ENCODE measurements at places on chromosomes 4 and X.
A peak's percentile ranks its signal among the peaks of the same experiment; 100 is the strongest.

DNA sequence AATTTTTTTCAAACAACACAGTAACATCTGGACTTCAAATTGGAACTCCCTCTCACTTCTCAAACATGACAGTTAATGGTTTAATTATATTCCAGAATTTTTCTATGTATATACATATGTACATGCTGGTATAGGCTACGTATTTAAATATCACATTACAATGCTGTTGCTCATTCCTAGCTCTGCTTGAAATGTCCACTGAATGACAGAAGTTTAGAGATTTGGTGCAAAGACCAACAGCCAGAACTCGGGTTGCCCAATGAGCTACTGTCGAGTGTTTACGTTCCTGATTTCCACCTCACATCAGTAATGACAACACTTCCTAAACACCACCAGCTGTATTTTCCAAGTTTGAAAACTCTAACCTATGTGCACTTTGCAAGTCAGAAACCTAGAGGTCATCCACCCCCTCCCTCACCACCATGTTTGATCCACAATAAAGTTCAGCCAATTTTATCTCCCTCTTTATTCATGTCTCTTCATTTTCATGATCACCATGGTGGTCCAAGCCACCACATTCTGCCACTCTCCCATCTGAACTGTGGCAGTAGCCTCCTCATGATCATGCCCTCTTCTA is 49.3 kb upstream of the RPL34 start:
- DNase-seq: no peak

DNA sequence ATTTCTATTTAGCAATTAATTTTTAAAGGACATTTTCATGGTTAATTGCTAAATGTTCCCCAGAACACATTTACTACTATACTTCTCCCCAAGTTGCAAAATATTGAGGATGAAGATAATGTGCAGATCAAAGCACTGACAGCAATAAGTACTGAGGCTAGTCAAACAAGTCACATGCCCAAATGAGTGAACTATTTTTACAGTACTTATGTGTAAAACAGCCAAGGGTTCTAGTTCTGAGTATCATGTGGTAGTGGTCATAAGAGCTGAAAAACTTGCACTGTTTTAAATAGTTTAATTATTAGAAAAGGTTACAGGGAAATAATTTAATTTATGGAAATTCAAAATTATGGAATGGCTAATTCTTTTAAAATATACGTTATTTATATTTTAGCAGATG is 3.8 kb downstream of the GALNTL6 start:
- no peak for DNase-seq

- no peak for DNase-seq
Observed at GRCh38 chrX:153474718-153475117, 4.3 kb upstream of the HAUS7 start.

GRCh38 chr4:78265006-78265405 is 207.9 kb downstream of the FRAS1 start:
- DNase-seq: no peak

DNA sequence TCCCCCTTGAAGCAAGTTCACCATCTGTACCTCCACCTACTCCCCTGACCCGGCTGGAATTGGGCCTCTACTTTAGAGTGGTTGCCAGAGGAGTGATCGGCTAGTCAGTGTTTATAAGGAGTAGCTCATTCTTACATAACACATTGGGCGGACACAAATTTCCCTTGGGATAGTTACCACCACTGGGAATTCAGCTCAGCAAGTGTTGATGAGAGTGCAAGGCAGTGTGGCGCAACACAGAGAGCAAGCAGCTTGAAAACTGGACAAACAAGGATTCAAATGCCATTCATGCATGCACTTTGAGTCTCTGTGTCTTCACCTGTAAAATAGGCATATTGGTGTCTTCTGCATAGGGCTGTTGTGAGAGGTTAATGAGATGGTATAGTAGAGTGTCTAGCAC is 92.7 kb downstream of the STK32B start:
- DNase-seq: no peak

- no peak for DNase-seq
Observed at GRCh38 chr4:118745357-118745756, 60.2 kb downstream of the METTL14 start.

GRCh38 chrX:118100091-118100490 is 16.5 kb downstream of the KLHL13 start:
- DNase-seq: no peak

DNA sequence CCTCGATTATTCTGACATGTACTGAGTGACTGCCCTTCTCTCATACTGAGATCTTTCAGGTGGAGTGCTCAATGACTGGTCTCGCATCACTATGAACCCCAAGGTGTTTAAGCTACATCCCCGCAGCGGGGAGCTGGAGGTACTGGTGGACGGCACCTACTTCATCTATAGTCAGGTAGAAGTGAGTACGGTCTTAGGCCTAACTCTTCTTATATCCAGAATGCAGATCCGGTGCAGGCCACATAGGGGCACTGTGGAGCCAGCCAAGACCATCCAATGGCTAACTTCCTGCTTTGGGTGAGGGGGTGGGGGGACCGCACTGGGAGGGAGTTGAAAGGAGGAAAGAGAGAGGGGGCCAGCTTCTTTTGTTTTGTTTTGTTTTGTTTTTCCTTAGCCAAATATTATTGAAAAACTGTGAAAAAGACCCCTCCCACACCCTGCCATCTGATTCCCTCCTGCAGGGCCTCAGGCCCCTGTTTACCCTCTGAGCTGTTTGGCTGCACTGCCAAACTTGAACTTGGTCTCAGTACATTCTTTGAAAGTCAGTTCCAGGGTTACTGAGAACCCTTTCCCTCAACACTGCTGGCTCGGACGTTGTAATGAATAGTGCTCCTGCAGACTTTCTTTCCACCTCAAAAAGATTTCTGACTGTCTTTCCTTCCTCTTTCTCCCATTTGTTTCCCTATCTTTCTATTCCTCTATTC is 16.2 kb downstream of the AWAT2 start:
- DNase-seq: no peak

GRCh38 chr4:45155081-45155777 is 428.9 kb upstream of the GNPDA2 start:
- no peak for DNase-seq

DNA sequence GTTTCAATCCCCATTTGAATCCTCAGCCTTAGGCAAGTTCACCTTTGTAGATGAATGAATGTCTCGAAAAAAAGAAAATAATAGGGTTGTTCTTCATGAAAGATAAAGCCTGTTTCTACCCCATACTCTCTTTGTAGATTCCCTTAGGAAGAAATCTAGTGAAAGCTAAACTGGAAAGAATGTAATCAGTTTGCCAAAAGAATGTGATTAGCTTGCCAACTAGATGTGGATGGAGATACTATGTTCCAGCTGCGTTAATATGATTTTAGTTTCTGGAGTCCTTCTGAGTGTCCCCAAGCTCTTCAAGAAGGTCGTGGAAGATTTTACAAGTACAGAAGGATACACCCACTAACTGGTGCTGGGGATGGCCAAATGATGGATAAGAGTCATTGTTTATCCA is 162.3 kb upstream of the EDNRA start:
- DNase-seq: no peak

DNA sequence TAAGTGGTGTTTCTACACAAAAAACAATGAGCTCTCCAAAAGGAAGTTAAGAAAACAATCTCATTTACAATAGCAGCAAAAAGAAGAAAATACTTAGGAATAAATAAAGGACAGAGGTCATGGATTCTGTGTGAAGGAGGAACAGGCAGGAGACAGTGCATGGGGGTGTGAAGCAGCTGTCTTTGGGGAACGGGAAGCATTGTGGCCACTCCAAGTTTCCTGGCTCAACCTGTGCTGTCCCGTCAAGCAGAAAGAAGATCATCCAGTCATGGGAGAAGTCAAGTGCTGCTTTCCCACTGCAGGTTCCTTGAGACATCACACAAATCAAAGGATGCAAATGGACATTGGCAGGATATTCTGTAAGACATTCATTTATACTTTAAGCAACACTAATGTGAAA is 66.1 kb upstream of the MAML3 start:
- DNase-seq: no peak

DNA sequence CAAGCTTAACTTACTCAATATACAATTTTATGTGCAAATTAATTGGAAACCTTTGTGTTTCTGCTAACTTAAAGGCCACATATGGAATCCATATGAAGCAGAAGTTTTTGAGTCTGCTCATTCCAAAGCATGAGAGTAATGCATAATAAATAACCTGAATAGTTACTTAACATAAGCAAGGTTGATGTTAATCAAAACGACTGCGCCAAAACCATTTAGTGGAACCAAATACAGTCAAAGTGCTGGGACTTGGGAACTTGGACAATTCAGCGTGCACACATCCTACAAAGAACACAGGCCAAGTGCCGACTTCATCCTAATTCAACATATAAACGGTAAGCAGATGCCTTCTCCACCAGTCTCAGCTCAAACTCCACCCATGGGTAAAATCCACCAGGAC is 17.0 kb downstream of the TSPAN5 start:
- DNase-seq: no peak

GRCh38 chr4:184056877-184057276 is 151.8 kb downstream of the STOX2 start:
- no peak for DNase-seq

GRCh38 chr4:8368061-8368481 is 72.5 kb downstream of the ACOX3 start:
- no peak for DNase-seq

DNA sequence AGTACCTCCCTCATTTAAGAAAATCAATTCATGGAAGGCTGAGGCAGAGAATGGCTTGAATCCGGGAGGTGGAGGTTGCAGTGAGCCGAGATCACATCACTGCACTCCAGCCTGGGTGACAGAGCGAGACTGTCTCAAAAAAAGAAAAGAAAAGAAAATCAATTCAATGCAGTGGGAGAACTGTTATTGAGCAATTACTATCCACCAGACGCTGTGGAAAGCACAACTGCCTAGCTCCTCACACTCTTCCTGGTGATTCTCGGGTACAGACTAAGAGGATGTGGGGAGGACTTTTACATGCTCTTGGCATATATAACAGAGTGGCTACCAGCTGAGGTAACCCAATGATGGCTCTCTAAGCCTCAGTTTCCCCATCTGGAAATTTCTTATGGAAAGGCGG is 2.7 kb upstream of the TMSB4X start:
- DNase-seq: no peak

GRCh38 chrX:33840176-33840575 is 291.9 kb downstream of the FAM47A start:
- DNase-seq: no peak

DNA sequence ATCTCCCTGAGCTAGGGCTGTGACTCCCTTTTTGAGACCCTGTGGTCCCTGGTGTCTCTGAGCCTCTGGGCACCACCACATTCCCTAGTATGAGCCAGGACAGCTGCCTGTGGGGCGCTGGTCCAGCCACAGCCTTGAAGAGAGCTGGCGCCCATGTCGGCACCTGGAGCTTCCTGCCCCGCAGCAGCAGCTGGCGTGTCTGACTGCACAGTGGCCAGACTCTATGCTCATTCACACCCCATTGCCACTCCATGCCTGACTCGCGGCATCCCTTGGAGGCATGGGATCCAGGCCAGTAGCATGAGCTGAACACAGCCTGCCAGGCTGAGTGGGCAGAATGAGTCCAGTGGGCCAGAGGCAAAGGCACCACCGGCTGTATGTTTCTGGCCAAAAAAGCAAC is 8.3 kb upstream of the SPP1 start:
- DNase-seq: no peak

DNA sequence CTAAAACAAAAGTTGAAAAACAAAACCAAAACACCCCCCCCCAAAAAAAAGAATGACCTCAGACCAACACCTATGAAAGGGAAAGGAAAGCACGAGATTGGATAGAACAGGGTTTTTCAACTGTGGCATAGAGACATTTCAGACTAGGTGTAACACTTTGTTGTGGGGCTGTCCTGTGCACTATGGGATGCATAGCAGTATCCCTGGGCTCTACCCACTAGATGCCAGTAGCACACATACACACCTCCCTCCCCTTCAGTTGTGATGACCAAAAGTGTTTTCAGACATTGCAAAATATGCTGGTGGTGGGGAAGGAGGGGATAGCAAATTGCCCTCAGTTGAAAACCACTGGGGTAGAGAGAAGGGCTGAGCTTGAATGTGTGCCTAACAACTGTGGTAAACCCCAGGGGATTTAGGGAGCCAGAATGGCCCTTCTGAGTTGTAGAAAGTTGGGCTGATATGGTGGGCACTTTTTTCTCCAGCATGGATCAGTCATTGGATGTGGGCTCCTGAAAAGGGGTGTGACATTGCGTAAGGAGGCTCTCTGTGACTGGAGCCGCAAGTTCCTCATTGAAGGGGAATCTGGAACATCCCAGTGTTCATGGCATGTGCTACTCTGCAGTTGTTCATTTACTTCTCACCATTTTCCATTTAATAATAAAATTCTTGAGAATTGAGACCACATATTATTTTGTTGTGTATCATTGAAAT is 8.8 kb upstream of the GEMIN8 start:
- DNase-seq: no peak

DNA sequence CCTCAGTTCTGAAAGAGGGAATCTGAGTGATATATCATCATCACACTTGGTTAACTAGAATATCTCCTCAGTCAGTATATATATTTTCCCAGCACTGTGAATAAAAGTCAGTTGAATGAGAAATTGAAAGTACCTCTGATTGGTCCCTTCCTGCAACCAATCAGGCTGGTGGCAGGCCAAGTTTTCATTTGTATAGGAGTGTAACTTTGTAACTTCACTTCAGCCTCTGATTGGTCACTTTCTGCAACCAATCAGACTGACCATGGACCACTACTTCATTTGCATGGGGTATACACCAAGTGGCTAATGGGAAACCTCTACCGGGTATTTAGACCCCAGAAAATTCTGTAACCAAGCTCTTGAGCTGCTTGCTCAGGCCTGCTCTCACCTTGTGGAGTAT is 2.0 kb upstream of the PGK1 start:
- DNase-seq: no peak

DNA sequence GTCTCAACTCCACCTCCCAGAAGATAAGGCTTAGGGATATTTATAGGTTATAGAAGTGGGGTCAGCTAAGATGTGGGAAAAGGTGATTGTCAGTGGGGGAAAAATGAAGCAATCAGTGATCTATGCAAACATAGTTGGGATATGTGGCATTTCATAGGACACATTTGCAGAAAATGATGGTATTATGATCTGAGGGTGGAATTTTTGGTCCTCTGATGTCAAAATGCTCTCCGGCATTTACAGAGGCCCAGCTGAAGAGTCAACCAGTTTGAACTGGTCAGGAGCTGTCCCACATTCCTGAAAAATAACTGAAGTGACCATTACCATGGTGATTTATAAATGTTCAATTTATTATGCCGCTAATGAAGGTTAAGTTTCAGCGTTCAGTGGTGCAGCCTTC is 12.2 kb upstream of the HPGD start:
- no peak for DNase-seq

GRCh38 chr4:148159793-148160192 is 282.4 kb downstream of the NR3C2 start:
- no peak for DNase-seq

DNA sequence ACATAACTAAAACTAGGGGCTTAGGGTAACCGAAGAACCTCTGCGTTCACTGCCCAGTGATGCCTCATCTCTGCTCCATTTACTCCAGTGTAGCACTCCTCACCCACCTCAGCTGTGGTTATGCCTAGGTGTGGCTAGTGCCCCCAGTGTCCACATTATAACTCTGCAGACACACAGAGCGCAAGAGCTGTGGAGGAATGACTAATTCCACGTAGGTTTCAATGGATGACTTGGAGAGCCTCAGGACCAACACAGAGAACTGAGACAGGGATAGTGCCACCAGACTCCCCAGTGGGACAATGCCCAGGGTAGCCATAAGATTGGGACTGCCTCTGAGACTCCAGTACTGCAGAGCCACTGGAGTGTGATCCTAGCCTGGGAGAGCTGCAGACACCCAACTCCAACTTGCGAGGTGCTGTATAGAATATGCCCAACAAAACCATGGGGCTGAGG is 542.4 kb upstream of the DIPK2B start:
- DNase-seq: peak; percentile 46

Measured in RWPE2 (cell line).